NCI-H1694 (cell line): ENCODE measurements at places on chromosomes 7 and 10.
A peak's percentile ranks its signal among the peaks of the same experiment; 100 is the strongest.

DNA sequence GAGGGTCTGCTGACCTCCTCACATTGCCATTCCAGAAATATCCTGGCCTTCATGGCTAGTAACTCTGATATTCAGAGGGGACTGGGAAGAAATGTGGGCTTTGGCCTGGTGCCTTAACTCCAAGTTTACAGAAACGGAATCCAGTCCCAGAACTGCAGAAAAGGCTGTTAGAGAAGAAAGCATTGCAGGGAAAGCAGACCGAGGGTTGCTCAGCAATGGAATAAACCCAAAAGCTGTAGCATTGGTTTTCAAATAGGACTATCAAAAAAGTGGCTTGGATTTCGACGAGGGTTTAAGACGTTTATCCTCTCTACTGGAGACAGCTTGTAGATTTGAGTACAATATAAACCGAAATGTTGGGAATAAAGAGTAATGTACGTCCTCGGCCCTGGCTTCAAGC lies 425.8 kb upstream of the FOXK1 start:
- DNase-seq: no peak

GRCh38 chr7:77327067-77327931 lies 88.8 kb downstream of the GSAP start:
- DNase-seq: no peak

DNA sequence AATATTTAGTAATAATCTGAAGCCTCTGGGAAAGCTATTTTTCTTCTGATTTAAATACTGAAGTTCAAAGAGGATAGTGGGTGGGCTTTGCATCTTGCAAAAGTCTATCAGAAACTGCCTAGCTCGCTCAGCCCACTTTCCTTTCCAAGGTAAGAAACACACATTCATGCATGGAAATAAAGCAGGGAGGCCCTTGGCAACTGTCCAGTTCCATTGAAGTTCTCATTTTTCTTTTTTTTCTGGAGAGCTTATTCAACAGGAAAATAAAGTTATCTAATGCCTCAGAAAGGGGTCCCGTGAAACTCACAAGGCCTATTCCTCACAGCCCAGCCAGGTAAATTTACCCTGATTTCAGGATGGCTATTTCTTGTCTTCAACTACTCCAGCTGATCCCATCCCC lies 654.9 kb downstream of the KCNMA1 start:
- no peak for DNase-seq

DNA sequence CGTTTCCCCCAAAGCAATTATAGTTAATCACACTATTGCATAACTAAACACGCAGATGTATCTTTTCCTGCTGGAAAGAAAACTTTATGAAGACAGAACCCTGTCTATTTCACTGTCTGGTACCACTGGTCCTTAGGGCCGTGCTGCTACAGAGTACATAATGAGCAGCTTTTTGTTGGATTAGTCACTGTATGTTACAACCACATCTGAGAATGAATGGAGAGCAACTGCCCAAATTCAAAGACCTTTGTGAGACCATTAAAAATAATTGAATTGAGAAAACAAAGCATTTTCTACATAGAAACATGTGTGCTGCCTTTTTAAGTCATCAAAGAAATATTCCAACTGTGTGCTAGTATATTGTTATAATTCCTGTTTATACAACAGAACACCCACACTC lies 111.3 kb upstream of the SORCS1 start:
- no peak for DNase-seq

GRCh38 chr7:34240417-34240816 lies 335.1 kb downstream of the BMPER start:
- DNase-seq: no peak

DNA sequence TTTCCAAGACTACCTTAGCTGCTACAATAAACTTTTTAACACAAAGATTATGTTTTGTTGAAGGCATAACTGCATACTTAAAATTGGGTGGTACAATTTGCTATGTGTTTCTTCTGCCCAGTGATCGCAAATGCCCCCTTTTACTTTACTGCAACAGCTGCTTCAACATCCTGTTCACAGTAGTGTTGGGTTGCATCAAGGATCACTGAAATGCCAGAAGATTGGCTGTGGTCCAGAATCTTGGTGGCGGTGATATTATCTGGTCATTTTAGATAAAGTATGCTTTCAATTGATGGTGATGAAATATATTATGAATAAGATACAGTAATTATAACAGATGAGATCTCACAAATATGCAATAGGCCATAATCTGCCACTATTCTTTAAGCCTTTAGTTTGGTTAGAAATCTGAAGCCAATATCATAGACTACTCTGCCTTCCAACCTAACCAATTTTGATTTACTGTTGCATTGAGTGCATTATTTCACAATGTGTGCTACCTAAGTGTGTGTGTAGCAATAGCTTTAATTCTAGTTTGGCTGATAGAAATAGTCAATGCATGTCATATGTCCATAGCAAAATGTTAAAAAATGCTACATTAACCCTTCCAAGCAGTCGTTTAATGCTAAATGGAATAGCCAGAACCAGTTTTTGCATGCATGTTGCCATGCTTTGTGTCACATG lies 29.8 kb upstream of the ING3 start:
- peak; percentile 47 for DNase-seq

- DNase-seq: no peak
Measured at GRCh38 chr7:26153241-26153822, 1.3 kb downstream of the NFE2L3 start.

DNA sequence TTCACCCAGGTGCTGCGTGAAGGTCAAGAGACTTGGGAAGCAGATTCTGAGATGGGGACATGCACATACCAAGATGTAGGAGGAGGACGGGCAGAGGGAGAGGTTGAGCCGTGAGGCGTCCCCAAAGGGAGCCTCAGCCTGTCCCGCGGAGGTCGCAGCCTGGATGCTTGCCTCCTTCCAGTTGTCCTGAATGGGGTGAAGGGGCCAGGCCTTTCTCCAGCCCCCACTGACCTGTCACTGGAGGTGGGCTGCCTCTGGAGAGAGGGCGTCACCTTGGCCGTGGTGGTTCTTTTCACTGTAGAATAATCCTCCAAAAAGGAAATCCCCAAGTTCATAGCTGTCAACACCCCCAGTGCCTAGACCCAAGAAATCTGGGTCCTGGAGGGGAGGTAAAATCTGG lies 283.0 kb upstream of the VSTM2A start:
- no peak for DNase-seq

- DNase-seq: no peak
Measured at GRCh38 chr10:69734797-69735468, 66.8 kb upstream of the COL13A1 start.

DNA sequence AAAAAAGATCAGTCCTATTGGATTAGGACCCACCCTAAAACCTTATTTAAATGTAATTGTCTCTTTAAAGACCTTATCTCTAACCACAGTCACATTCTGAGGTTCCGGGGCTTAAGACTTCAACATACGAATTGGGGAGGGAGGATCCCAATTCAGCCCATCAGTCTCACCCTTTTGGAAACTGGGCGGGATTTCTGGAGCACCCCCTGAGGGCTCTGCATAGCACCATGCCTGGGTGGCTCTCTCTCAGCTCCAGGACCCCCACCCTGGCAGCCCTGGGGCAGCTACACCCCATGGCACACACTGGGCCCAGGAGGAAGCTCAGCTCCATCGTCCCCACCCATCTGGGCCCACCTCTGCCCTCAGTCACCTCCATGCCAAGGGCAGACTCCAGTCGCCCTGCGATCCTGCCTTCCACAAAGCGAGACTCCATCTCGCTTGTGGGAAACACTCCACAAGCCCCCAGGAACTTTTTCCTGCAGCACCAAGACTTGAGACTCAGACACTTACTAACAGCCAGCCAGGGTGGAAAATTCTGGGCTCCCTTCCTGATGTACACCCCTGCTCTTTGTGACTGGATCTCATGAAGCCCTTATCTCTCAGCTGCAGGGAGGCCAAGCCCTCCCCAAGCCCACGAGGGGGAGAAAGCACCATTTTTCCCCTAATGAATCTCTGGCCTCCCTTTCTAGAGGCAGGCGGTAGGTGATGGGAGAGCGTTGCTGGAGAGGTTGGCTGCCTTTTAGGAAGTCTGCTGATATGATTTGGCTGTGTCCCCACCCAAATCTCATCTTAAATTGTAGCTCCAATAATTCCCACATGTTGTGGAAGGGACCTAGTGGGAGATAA lies 90.8 kb upstream of the KDM7A start:
- no peak for DNase-seq

GRCh38 chr10:12243864-12244620 lies 48.1 kb downstream of the CDC123 start:
- no peak for DNase-seq

- no peak for DNase-seq
Measured at GRCh38 chr7:110941385-110941784, 149.5 kb upstream of the LRRN3 start.

DNA sequence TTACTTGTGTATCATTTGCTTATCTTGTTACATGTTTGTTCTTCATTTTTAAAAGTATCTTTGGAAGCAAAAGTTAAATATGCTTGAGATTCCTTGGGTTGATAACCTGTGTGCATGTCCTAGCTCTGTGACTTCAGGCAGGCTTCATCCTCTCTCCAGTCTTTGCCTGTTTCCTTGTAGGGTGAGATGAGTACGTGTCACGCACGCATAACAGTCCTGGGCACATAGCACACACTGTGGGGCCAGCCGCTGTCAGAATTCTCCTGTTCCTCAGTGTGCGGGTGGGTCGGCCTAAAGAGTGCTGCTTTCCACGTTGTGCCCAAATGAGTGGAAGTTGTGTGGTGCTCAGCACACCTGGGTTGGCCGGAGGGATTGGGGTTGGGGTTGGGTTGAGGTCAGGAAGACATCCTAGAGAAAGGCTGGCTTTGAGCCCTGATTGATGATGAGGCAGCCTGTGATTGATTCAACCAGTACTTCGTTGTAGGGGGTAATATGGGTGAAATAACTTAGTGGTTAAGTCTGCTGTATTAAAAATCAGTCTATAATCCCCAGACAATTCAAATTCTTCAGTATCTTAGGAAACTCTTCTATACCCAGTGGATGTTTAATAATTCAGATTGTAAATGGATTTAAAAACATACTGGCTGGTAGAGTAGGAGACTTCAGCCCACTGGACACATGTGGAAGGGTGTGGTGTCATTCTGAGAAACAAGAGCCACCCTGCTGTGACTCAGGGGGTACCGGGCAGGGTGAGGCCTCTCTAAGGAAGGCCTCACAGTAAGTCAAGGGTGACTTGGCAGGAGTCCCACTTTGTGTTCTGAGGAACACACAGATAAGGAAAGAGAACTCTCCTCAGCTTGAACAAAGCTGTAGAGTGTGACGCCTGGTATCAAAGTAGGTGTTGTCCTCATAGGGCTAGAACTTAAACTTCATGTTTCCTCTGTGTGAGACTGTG lies 54.8 kb downstream of the DAGLB start:
- no peak for DNase-seq

DNA sequence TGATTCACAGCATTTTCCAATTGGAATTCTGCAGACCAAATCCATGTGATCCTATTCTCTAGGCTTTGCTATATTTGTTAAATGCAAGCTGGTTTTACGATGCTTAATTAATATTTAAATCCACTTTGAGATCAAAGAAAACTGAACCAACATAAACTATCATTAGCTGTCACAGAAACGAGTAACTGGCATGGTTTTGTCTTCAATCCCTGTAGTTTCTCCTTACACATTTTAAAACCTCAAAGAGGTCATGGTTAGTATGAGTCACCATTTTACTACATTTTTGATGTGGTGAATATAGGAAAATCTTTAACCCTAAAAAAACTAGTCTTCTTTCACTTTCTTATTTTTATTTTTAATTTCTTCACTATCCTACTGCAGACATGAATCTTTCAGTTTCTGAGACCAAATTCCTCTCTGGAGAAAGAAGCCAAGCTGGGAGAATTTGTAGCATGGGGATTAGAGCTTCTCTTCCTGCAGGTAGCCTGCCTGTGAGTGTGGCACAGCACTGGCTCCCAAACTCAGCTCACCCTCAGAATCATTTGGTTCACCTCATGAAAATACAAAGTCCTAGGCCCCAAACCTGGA lies 8.7 kb upstream of the LIPM start:
- DNase-seq: no peak
